Astrocyte of the spinal cord (primary cell): ENCODE measurements at places on chromosomes 12 and 14.

GRCh38 chr12:124286971-124287370 is 7.9 kb upstream of the RFLNA start:
- DNase-seq: no peak

GRCh38 chr12:122076743-122077495 is 1.6 kb upstream of the MLXIP start:
- no peak for DNase-seq

- no peak for DNase-seq
These were observed 444 bp upstream of the NKX2-8 start for GRCh38 chr14:36582874-36583241.

GRCh38 chr14:63952933-63953437 is 100.2 kb downstream of the SYNE2 start:
- DNase-seq: no peak

GRCh38 chr12:27577688-27578087 is 53.7 kb downstream of the PPFIBP1 start:
- no peak for DNase-seq

DNA sequence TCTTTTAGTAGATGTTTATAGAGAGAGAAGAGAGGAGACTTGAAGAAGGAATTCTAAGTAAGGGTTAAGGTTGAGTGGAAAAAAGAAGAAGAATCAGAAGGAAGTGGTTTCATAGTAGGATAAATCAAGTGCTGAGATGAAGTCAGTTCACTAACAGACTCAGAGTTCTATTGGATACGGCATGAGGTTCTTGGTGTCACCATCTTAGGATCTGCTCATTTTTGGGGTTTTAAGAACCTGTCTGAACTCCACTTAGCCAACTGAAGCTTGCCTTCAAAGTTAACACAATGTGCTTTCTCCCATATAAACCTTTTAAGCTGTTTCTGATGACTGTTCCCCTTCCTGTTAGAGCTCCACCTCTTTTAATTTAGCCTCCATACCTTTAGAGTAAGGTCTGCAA is 152.6 kb downstream of the PRKCH start:
- DNase-seq: no peak

GRCh38 chr12:57891542-57892228 is 45.2 kb upstream of the CTDSP2 start:
- no peak for DNase-seq
